ENCODE measurements at places on chromosomes 16 and 17.

GRCh38 chr17:64502021-64502420 lies 4.1 kb downstream of the DDX5 start:
- DNase-seq: no peak

GRCh38 chr16:19086322-19087199 lies 19.1 kb downstream of the COQ7 start:
- DNase-seq: peak; percentile 93

- no peak for DNase-seq
These were observed 4.0 kb upstream of the DLX4 start for GRCh38 chr17:49964769-49965523.

DNA sequence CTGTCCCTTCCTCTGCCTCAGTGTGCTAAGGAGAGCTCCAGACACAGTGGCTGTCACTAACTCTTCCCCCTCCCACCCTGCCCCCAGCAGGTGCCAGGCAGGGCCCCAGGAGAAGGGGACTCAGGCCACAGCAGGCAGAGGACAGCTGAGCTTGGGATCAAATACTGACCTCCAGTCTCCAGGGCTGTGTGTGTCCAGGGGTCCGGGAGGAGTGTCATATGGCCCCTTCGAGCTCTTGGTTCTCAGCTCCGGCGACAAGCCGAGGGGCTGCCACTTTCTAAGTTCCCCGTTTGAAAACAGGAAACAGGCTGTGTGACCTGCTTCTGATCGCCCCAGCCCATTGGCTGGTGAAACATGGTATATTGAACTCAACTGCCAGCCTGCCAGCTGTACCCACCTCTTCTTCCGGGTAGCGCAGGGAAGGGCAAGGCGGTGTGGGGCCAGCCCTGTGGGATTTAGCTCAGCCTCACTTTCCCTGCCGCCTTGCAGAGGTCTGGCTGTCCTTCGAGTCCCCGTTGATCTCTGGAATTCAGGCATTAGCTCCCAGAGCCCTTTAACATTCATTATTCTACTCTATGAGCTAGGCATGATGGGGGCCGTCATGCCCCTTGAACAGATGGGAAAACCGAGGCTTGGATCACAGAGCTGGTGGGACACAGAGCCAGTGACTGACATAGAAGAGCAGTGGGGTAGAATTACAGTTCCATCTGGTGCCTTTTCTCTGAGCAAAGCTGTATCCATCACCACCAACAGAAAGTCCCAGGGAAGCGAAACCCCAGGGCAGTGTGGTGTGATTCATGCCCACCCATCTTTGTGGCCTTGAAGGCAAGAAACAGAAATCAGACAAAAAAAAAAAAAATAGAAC lies at the start of gene SNX20:
Gene SNX20, minus strand, starts transcription at position 292 of the 865 bp plus-strand sequence. CDS start 3,786 bp downstream, outside the sequence.
- no peak for DNase-seq

- no peak for DNase-seq
These were observed 19.7 kb downstream of the RBL2 start for GRCh38 chr16:53453928-53454327.

DNA sequence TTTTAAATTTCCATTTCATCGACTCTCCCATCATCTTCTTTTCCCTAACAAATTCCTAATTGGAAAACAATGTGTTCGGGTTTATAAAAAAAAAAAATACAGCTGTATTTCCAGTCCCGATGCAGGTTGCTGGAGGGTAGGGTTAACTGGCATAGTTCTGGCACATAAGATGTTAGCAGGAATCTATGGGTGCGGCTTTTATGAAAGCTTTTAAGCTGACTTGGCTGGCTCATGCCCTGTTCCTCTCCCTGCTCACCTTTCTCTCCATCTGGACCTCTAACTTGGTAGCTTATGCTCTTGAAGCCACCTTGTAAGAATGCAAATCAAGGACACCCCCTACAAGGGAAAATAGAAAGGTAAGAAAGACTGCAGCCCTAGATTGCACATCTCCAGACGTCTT lies 33.2 kb upstream of the KCNJ2 start:
- DNase-seq: no peak

- no peak for DNase-seq
These were observed 163.5 kb downstream of the COPRS start for GRCh38 chr17:31695456-31696090.

DNA sequence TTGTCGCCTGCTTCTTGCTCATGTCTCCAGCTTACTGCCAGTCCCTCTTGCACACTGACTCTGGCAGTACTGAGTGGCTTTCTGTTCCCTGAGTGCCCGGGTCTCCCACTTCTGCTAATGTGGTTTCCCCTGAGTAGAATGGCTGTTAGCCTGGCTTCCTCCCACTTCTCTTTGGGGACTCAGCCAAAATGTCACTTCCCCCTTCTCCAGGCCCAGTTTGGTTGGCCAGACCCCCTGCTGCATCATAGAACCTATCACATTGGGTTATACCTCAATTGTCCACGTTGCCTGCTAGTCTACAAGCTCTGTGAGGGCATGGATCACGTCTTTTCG lies 304.4 kb downstream of the HS3ST3B1 start:
- DNase-seq: no peak

DNA sequence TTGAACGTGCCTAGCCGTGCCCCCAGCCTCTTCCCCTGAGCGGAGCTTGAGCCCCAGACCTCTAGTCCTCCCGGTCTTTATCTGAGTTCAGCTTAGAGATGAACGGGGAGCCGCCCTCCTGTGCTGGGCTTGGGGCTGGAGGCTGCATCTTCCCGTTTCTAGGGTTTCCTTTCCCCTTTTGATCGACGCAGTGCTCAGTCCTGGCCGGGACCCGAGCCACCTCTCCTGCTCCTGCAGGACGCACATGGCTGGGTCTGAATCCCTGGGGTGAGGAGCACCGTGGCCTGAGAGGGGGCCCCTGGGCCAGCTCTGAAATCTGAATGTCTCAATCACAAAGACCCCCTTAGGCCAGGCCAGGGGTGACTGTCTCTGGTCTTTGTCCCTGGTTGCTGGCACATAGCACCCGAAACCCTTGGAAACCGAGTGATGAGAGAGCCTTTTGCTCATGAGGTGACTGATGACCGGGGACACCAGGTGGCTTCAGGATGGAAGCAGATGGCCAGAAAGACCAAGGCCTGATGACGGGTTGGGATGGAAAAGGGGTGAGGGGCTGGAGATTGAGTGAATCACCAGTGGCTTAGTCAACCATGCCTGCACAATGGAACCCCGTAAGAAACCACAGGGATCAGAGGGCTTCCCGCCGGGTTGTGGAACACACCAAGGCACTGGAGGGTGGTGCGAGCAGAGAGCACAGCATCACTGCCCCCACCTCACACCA lies 724 bp downstream of the GAA start:
- DNase-seq: peak; percentile 74

GRCh38 chr17:38510421-38511149 lies 82.3 kb downstream of the ARHGAP23 start:
- DNase-seq: peak; percentile 88

- DNase-seq: peak; percentile 73
These were observed 34.4 kb upstream of the PRKCB start for GRCh38 chr16:23801378-23801777.

DNA sequence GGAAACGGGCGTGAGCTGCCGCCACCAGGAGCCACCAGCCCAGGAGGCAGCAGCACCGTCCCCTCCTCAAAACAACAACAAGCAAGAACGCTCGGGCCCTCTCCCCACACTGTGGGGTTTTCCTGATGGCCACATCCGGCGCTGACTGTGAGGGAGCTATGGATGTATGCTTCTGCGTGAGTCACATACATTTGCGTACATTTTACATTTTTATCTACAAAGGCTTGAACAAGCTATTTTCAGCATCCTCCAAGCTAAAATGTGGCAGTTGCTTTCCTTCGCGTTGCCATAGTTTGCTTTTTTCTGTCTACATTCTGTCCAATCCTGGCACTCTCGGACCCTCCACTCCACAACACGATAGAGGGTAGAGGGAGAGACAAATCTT lies 2.0 kb upstream of the ABR start:
- DNase-seq: no peak

DNA sequence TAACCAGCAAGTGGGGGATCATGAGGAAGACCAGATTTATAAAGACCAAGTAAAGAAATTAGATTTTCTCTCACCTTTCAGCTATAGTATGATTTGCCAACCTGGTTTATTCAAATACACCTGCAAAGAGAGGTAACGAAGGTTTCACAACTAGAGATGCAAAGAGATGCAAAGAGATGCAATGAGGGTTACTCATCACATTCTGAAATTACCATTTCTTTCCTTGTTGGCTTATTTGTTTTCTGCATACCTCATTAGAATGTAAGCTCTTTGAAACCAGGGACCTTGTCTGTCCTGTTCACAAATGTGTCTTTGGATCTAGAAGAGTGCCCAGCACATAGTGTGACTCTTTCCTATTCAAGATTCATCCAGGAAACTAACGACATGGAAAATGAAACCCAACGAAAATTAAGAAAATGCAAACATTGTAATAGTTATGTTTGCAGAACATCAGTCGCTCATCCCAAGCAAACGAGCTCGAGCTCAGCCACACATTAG lies 9.0 kb upstream of the LONP2 start:
- no peak for DNase-seq

DNA sequence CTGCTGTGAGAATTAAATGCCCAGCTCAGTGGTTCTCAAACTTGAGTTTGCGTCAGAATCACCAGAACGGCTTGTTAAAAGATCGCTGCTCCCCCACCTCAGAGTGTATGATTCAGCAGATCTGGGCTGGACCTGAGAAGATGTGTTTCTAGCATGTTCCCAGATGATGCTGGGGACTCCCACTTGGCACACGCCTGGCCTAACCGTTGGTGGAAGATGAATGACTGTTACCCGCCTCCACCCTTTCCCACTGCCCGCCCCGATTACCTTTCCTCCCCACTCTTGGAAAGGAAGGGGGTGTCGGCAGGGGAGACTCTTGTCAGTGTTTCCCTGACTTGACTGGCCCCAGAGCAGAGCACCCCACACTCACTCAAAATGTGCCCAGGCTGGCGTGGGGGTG lies 29.3 kb upstream of the ABCC3 start:
- DNase-seq: no peak

GRCh38 chr16:12675046-12675445 lies 128.6 kb downstream of the CPPED1 start:
- DNase-seq: no peak

DNA sequence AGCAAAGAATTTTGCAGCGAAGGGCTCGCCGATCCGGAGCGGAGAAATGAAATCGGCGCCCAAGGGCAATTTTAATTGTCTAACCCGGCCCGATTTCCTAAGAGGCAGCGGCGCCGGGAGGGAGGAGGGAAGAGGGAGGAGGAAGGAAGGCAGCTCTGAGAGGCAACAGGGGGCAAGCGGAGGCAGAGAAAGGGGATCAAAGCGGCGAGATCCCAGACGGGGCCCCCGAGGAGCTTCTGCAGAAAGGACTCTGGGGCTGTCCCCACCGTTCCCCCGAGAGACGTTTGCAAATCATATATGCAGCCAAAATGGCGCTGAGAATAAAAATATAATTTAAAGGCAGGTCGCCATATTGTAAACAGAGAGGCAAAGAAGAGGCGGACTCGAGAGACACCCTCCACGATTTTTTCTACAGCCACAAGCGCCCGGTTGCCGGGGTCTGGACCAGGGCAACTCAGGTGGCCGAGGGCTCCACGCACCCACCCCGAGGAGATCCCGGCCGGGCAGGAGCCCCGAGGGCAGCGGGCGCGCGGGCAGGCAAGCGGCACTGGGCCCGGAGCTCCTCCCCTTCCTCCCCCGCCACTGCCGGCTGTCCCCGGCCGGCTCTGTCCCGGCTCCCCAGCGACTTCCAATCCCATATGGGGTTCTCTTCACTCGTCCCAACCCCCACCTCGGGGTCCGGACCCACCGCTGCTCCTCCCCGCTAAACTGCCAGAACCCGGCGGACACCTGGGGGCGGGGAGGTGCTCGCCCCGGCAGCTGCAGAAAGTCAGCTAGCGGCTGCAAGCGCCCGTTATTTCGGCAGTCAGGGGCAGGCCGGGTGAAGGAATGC lies 1.9 kb downstream of the PHF12 start:
- DNase-seq: peak; percentile 82

- no peak for DNase-seq
These were observed 34.6 kb downstream of the MBTPS1 start for GRCh38 chr16:84082110-84082509.

DNA sequence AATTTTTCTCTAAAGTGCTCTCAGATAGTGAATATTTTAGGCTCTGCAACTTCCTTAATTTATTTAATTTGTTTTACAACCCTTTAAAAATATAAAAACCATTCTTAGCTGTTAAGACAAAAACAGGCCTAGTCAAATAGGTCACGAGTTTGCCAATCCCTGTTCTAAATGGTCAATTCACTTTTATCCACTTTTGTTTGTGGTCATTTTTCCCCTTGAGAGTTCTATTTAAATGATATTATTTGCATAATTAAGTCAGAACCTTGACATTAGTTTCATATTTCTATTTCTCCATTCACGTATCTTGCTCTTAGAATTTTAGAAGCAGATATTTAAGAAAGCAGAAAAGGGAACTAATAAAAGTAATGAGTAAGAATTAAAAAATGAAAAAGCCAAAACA lies 4.0 kb downstream of the AMFR start:
- DNase-seq: no peak

All from ecto neural progenitor cell (in vitro differentiated cells).